ENCODE measurements at places on chromosomes 12 and 14.
A peak's percentile ranks its signal among the peaks of the same experiment; 100 is the strongest.

DNA sequence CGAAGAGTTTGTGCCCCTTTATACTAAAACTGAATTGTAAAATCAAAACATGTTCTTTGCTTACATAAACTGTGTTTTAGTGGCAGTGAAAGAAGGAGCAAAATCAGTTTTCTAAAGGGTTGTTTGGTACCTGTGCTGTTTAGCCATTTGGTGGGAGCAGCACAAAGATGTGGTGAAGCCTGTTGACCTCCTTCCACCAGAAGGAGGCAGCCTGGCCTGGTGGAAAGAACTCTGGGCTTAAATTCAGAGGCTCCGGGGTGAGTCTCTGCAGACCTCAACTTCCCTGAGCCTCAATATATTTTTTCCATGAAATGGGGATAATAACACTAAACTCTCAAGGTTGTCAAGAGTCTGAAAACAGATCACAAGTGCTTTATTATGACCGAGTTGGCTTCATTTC is 502.5 kb downstream of the VRK1 start:
- DNase-seq, result peak; percentile 67

DNA sequence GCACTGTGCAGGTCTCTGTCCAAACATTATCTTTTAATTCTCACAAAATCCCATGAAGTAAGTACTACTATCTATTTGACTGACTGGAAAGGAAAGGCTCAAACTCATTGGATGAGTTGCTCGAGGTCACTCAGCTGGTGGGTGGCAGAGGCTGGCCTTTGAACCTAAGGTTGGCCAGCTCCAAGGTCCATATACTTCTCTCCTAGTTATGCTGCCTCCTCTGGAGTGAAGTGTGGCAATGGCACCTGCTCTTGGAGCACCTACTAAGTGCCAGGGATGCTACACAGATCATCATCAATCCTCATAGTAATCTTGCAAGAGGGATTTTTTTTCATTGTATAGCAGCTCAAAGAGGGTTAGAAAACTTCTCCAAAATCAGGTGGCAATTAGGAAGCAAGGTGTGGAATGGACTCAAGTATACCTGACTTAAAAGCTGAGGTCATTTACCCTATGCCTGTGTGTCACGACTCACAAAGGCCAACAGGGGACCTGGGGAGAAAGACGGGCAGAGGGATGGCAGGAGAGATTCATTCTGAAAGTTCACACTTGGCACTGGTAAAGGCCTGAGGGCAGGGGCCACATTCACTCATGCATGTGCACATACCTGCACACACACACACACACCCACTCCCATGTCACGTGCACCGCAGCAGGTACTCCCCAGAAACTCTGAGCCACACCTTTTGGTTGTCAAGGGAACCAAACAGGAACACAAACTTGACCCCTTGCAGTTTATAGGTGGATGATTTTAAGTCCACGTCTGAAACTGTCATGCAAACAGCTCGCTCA is 146.4 kb downstream of the FOXN3 start:
- no peak for DNase-seq

DNA sequence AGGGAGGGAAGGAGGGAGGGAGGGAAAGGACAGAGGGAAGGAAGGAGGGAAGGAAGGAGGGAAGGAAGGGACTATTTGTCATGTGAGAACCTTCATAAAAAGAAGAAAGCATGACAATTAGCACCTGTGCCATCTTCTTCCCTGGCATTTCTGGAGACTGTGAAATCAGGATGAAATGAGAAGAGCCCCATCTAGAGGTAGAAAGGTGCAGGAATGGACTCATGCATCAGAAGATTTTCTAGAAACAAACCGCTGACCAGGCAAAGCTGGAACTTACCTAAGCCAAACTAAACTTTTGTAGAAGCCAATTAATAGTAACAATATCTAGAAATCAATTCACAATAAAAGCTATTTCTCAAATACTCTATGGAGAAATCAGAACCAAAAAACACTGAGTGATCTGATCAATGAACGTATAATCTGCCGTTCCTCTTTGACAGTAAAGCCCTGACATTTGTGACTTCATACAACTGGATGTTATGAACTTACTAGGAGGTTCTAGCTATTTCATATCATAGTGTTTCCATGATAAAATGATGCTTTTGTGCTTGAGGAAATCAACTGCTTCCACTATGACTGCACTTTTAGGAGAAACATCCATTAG is 24.4 kb upstream of the CRACR2A start:
- DNase-seq, result no peak

GRCh38 chr12:56935752-56936151 is 1.5 kb upstream of the SDR9C7 start:
- no peak for DNase-seq

GRCh38 chr12:16349131-16349460 is 1.7 kb downstream of the MGST1 start:
- DNase-seq, result no peak

DNA sequence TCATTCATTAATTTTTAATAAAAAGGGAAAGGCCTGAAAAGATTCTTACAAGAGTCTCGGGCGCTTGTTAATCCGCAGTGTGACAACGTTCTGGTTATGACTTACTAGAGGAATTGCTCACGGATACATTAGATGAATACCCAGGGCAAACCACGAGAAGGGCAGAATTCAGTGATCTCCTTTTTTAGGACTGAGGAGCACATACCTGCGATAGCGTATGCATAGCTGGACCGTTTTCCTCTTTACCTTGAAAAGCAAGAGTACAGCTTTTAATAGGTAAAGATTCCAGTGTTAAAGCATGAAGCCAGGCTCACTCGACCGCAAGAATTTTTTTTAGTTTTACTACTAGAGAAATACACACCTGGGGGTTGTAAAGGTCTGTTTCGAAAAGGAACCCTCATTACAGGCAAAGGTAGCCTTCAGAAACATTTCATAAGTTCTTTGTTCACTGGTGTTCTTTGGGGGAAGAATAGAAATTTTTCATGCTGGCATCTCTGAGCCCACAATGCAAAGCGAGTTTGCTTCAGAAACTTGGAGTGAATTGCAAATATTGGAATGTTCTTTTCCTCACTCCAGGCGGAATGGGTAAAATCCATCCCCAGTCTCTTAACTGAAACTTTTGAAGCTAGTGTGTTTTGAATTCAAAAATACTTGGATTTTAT is 953 bp downstream of the MAPK1IP1L start:
- DNase-seq, result no peak

DNA sequence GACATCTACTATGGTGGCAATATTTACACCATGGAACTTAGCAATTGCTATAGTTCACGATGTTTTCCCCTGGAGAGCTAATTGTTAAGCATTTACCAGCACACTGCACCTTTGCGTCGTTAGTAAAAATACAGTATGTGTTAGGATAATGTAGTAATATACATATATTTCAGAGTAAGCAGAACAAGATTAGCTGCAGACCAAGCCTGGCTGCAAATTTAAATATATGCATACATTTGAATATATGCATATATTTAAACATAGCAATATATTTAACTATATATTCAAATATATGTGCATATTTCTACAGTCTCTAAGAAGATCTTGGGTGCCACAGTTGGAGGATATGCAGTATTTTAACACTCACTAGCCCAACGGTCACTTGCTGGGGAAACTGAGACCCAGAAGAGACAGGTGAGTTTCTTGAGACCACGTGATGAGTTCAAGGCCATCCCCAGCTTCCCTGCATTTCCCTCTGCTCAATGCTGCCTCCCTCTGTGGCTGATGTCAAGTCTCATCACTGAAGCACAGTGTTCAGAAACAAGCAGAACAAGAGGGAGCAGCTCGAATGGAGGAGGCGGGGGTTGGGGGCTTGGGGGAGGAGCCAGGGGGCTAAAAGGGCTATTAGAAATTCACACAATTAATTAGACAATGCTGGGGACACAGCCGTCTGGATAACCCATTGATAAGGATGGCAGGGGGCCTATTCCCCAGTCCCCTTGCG is 708.0 kb downstream of the MED13L start:
- DNase-seq, result no peak

DNA sequence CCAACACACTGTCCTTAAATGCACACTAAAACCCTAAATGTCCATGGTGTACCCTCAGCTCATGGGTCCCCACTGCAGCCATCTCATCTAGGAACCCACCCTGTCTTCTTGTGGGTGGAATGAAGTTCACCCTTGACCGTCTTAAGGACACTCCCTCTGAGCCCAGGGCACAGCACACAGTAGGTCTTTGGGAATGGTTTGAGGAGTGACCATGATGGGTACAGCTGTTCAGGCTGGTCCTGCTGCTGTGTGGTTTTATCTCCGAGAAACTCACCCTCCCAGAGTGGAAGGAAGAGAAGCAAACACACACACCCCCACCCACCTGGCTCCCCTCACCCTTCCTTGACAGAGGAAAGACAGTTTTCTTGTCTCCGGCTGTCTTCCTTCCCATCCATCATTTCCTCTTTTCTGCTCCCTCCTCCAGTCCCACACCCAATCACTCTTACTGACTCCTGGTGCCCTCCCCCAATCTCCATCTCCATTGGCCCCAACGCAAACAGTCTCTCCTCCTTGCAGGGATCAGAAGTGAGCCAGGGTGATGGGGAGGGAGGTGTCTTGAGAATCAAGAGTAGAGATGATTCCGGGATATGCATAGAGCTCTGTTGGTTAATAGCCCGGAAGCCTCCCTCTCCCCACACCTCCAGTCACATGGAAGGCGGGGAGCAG is 105.9 kb upstream of the LHX5 start:
- no peak for DNase-seq

GRCh38 chr12:50964432-50964831 is 12.1 kb downstream of the HIGD1C start:
- no peak for DNase-seq
